ENCODE measurements at places on chromosomes 5 and 9.

GRCh38 chr9:130028493-130029222, 14.3 kb downstream of the FNBP1 start:
- DNase-seq, result no peak

- no peak for DNase-seq
These were observed 197.1 kb downstream of the CDH18 start for GRCh38 chr5:19790829-19791466.

- no peak for DNase-seq
These were observed 6.6 kb downstream of the PCDH12 start for GRCh38 chr5:141951332-141951781.

- DNase-seq, result peak; percentile 45
These were observed 356.5 kb downstream of the PRELID2 start for GRCh38 chr5:145478651-145479050.

DNA sequence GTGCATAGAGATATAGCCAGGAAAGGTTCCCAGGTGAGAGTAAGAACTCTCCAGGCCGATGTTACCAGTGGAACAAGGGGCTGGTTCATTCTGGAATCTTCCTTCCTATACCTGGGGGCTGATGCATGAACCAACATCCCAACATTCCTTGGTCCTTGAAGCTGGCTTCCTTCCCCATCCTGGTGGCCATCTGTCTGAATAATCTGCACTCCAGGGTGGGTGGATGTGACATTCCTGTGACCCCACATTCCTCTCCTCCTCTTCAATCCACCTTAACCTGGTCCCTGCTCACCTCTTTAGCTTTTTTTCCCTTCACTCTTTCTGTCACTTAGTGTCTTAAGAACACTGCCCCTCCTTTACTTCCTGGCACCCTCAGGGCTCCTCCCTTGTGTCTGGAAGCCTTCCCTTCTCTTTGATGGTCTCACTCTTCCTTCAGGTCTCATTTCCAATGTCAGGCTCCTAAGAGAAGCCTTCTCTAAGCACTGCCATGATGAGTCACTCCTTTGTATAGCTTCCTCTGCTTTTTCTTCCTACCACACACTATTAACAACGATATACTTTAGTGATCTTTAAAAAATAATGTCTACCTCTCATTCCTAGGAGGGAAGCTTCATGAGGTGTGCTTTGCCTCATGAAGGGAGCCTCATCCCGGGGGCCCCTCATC, 80.3 kb downstream of the BOD1 start:
- DNase-seq, result no peak

- DNase-seq, result no peak
These were observed 66.3 kb upstream of the PRRC1 start for GRCh38 chr5:127451096-127451495.

GRCh38 chr5:19044931-19045695, 942.9 kb downstream of the CDH18 start:
- DNase-seq, result no peak

DNA sequence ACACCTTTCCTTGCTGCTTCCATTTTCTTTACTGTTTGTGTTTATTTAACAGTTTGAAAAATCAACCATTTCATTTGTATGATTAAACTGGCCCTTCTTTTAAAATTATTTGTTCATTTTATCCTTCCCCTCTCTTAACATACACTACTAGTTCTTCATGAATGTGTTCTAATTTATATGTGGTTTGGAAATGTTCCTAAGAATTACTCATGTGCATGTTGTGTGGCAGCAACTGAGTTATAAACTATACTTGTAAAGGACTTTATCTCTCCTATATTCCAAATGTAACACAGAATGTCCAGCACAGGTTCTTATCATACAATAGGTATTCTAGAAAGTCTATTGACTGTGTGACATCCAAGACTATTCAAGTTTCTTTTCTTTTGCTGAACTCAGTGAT, 358.2 kb upstream of the MEF2C start:
- peak; percentile 46 for DNase-seq

DNA sequence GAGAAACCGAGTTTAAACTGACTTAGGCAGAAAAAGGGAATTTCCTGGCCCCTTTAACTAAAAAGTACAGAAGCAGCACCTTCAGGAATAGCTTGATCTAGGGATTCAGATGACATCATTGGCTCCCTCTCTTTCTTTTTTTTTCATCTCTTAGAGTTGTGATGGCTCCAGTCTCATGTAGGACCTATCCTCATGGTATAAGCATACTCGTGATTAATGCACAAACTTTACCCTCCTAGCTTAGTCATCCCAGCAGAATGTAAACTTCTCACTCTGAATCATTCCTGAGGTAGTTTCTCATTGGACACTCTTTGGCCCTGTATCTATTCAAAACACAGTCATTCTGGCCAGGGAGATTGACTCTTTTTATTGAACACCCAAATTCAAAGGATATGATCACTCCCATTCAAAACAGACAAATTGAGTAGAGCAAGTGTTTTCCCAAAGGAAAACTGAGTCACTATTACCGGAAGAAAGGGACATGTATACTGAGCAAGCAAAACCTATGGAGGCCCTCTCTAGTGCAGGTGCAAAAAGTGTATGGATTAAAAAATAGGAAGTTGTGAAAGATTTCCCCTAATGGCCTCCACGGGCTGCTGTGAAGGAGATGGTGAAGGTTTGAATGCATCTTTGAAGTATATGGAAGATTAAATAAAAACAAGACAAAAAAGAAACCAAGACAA, 27.6 kb upstream of the SMIM23 start:
- peak; percentile 74 for DNase-seq

GRCh38 chr9:107614765-107615164, 125.2 kb upstream of the KLF4 start:
- DNase-seq, result no peak

DNA sequence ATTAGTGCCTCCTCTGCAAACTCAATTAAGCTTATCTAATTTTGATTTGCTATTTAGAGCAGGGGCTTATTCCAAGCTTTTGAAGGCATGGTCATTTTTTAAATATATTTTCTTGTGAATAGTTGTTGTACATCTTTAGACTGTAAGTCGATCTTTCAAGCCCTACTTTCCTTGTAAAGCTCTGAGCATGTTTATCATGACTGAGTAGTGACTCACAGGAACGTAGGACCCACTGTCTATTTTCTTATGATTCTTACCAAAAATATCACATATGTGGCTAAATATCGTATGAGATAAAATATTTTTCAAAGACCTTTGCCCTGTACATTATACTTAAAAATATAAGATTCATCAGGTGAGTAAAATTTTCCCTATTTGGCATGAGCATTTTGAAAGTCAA, 440.4 kb upstream of the GRIN3A start:
- DNase-seq, result no peak

- no peak for DNase-seq
These were observed 59.3 kb downstream of the SLC46A2 start for GRCh38 chr9:112831281-112831851.

DNA sequence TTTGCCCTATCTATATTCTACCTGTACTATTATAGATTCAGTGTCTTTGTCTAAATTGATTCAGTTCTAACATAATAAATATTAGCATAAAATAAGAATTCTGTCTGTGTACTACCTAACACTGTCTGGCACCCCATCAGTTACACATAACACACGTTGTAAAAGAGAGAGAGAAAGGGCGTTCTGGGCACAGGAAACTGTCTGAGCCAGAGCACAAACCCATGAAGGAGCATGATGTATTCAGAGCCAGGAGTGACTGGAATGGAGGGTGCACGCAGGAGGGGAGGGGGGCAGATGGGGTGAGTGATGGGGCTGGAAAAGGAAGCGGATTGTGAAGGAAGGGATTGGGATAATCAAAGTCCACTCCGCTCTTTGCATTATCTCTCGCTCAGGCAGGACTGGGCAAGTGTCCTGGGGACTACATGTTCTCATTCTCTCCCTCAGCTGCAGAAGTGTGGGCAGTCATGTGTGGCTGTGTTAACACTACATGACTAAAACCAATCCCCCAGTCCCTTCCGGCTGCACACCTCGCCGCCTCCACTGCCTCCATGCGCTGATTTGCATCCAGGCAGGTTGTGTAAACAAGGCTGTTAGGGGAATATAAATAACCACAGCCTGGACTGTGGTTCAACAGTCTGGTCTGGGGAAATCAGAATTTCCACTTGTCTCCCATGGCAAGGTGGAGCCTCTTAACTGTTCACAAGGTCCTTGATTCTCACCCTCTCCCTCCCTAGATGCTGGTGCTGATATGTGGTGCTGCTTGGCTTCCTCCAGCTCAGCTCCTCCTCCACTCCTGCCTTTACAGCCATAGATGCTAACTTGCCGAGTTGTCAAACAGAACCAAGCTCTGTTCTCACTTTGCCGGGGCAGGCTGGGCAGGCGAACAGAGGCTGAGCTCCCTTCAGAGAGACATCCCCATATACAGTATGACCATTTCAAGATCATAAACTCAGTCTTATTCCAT, 367.5 kb upstream of the BRINP1 start:
- no peak for DNase-seq

DNA sequence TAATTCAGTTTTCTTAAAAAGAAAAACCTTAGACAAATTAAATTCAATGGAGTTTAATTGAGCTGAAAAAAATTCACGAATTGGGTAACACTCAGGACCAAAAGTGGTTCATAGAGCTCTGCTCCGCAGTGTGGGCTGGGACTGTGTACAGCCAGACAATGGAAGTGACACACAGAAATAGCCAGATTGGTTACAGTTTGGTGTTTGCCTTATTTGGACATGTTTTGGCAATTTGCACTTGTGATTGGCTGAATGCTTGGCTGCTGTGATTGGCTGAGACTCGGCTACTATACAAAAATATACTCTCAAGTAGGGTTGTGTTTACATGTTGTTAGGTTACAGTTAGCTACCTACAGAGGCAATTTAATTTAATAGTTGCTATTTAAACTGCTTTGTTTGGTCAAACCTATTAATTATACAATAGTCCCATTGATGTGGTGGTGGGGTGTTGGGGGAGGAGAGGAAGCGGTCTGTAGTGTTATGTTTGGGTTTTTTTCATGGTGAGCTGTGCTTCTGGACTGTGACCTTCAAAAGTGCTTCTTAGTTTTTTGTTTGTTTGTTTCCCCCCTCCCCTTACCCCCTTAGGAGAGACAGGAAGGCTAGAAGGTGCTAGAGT, 95.2 kb downstream of the CNTLN start:
- DNase-seq, result peak; percentile 2

- peak; percentile 97 for DNase-seq
These were observed 46.2 kb upstream of the DENND4C start for GRCh38 chr9:19184144-19184917.

GRCh38 chr9:20781092-20781491, 97.0 kb downstream of the FOCAD start:
- no peak for DNase-seq

DNA sequence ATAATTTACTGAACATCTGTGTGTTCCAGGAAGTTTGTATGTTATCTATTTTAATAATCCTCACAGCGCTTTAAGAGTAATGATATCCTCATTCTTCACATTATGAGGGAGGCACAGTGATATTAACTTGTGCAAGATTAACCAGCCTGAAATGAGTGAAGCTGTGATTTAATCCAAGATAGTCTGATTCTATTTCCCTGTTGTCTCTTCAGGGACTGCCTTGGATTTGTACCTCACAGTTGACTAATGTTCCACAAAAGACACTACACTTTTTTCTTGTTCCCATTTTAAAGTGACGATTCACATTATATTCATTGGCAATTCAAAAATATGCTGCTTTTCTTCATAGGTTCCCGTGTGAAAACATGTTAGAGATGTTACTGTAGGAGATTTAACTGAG, 125.3 kb upstream of the GNA14 start:
- no peak for DNase-seq

DNA sequence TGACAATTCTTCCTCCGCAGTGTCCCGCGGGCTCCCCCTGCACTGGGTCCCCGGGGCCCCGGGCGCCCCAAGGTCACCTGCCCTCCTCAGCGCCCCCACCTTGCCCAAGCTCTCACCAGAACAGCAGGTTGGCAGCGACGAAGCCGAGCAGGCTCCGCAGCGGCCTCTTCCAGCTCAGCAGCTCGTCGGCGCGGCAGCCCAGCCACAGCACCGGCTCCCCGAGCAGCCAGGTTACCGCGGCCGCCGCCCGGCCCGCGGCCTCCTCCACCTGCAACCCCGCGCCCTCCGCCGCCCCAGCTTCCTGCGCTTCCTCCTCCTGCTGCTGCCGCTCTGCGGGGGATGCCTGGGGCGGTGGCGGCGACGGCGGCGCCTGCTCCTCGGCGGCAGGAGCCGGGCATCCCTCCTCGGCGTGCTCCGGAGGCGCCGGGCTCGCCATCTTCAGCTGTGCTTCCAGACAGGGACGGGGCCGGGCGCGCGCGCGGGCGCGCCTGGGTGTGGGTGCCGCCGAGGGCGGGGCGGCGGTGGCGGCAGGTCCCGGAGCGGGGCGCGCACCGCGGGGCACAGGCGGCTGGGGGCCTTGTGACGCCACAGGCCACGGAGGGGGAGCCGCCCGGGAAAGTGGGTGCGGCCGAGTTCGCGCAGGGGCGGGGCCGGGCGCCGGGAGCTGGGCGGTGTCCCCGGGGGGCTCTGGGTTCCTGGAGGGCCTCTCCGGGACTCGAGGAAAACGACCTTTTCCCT, at the start of gene RETREG1:
Gene RETREG1 (minus strand): TSS at position 462 of the 738 bp plus-strand sequence. CDS start 26 bp downstream, at position 436.
- no peak for DNase-seq

DNA sequence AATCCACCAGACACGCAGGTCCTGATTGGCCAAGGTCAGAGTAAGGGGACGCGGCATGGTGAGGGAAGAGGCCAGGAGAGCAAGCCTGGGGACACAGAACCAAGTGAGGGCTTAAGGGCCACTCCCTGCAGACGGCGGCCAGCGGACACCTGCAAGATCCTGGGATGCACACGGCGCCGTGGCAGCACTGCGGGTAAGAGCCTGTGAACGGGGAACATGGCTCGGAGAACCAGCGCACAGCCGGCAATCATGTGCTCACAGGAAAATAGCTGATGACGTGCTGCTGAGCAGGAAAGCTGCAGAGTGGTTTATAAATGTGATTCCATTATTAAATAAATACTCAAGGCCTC, 27.0 kb upstream of the NSMF start:
- DNase-seq, result no peak

DNA sequence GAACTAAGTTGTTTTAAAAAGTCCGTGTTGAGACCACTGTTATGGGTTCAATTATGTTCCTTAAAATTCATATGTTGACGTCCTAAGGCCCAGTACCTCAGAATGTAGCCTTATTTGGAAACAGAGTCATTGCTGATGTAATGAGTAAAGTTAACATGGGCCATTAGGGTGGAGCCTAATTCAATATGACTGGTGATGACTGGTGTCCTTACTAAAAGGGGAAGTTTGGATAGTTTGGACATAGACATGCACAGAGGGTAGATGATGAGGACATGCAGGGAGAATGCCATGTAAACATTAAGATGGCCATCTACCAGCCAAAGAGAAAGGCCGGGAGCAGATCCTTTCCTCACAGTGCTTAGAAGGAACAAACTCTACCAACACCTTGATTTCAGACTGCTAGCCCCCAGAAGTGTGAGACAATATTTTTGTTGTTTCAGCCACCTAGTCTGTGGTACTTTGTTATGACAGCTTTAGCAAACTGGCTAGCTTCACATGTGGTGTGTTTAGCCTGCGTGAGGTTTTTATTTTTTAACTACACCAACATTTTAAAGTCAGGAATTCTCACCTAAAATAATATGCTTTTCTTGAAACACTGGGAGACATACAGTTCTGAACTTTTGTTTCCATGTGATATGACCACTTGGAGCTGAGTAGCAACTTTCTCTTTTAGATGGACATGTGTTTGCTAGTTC, 135.3 kb downstream of the YIPF5 start:
- no peak for DNase-seq
